ENCODE measurements at places on chromosomes 2 and 18. TPM values are rescaled to one million over a fixed set of nuclear protein-coding genes. Genes with fewer than 3 reads are reported as not detected.

SCYGR1 gene
- not detected for total RNA-seq

TFCP2L1 gene
- total RNA-seq = 5.8 TPM

ASB18 gene
- total RNA-seq = 3.5 TPM

DNA sequence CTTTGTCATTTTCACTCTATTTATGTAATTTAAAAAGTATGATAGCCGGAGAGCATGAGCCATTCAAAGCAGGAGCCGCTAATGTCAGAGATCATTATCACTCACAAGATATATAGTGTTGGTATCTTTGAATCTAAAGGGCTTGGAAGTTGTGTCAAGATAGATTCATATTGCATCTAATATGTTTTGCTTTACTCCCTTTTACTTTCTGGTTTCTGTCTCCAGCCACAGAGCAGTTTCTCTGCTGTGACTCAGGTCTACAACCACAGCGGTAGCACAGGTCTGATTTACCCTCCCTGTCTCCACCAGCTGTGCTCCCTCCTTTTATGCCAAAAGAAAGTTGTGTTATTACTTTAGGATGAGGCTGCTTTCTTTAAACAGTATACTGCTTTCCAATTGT, 424.0 kb downstream of the ARHGAP15 start:
- DNase-seq = no peak

DNA sequence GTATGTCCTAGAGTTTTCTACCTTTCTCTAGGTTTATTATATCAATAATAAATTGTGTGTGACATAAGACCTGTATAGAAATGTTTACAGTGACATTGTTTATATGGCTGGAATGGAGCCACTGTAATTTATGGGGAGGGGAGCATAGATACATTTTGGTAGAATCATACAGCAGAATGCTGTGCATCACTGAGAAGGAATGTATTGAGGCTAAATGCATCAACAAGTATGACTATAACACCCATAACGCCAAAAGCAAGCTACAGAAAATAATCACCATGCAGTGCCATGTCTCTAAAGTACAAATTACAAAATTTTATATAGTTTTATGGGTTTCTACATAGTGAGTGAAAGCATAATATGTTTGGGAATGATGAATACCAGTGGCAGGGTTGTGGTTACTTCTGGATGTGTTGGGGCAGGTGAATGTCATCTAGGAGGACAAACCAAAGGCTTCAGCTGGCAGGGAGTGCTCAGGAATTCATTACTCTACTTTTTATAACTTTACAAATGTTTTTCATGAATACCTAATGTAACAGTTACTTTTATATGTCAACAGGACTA, 226.0 kb upstream of the NETO1 start:
- DNase-seq = no peak

GRCh38 chr2:189267925-189268579, 88.5 kb upstream of the COL5A2 start:
- DNase-seq = peak; percentile 46

GRCh38 chr2:6913415-6914157, 3.6 kb upstream of the RNF144A start:
- DNase-seq = no peak

GRCh38 chr2:99692785-99693184, 203.0 kb upstream of the REV1 start:
- no peak for DNase-seq

DNA sequence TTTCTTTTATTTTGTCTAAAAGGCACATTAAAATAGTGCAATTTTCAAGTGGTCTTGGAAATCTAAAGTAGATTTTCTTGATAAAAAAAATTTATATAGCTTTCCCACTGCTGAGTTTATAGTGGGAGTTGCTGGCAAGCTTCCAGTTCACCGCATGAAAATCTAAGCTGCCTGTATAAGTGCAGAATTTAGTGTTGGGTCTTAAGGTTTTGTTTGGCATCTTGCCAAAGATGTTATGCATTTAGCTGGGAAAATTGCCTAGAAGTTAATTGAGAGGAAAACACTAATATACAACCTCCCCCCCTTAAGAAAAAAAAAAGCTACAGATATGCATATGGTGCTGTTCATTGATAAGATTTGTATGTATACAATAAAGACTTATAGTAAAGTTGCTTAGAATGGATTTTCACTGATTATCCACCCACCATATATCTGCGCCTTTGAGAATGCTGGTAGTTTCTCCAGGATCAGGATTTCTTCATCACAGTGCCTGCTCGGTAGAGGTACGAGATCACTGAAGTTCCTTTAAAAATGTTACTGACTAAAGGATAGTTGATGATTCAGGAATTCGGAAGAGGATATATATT, 803.2 kb upstream of the POU3F3 start:
- DNase-seq = peak; percentile 41

All from tongue (tissue), 3 donors.